Fibroblast of the aortic adventitia (primary cell): ENCODE measurements at places on chromosomes 13 and 19.

GRCh38 chr13:30928978-30929377 lies 3.5 kb upstream of the TEX26 start:
- no peak for DNase-seq

- DNase-seq, result peak; percentile 31
These were observed 16.1 kb downstream of the MKNK2 start for GRCh38 chr19:2034729-2035589.

- DNase-seq, result no peak
These were observed 28.5 kb downstream of the SAFB start for GRCh38 chr19:5651361-5651760.

DNA sequence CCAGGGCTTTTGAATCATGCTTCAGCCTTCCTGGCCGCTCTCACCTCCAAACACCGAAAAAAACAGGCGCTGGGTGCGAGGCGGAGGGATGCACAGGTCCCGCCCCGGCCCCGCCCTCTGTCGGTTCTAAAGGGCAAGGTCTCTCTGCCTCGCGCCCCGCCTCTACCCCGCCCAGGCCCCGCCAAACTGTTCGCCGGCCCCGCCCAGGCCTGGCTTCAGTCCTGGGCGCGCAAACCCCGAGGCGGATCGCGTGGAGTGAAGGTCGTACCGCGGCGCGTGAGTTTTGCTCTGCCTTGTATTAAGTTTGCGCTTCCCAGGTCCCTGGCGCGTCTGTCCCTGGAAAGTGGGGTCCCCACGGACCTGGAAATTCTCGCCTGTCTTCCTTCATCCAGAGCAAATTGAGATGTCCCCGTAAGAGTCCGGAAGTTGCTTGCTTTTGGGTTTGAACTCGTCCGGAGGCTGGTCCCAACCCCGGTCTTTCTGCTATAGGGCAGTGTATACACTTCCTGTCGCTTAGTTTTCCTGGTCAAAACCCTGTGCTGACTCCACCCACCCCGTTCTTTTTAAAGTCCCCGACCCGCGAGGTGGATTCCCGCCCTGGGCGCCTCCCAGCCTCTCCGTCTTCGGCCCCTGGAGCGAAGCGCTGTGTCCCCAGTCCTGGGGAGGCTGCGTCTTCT lies 8.4 kb downstream of the ZNF808 start:
- peak; percentile 66 for DNase-seq

DNA sequence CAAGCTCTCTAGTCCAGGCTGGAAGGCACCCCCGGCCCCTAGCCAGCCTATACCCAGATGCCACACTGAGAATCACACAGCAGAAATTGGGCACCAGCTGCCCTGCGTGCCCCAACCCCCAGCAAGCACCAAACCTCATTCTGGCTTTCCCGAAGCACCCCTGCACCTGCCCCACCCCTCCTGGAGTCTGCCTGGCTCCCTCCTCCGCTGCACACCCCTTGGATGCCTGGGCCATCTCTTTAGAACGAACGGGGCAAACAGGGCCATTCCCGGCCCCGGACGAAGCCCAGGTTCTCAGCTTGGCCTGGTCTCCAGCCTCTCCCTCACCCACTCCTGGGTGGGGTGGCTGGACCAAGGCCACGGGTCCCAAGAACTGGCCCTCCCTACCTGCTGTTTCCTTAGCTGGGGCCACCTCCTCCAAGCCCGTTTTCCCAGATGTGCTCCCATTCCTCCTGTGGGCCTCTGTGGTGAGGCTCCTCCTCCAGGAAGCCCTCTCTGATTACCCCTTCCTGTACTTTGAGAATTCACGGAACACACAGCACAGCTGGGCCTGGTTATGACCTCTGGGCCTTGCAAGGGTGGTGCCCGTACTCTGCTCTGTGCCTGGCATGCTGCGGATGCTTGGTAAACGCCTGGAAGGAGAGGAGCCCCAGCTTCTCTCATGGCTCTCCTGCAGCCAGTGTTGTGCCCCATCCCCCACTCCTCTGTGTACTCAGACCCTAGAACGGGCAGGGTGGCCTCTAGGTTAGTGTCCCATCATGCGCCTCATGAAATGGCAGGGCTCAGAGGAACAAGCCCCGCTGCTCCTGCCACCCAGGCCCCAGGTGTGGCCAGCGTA lies 21.4 kb downstream of the CEBPG start:
- no peak for DNase-seq

DNA sequence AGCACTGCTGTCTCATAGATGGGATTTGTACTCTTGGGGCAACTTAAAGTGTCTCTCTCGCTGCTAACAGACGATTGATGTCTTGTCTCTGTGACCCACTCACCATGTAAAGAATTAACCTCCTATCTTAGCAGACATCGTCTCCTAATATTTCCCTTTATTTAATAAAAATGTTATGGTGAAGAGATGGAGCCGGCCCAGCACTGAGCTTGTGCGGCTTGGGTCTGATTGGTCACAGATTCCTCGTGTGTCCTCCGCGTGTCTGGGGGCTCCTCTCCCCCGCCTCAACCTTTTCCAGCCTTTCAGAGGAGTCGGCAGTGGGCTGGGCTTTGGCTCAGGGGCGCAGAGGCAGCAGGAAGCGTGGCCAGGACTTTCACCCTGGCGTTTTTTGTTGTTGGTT lies 13.2 kb upstream of the CRTC1 start:
- DNase-seq, result no peak

- no peak for DNase-seq
These were observed 19.6 kb downstream of the ALG5 start for GRCh38 chr13:36979361-36980050.

DNA sequence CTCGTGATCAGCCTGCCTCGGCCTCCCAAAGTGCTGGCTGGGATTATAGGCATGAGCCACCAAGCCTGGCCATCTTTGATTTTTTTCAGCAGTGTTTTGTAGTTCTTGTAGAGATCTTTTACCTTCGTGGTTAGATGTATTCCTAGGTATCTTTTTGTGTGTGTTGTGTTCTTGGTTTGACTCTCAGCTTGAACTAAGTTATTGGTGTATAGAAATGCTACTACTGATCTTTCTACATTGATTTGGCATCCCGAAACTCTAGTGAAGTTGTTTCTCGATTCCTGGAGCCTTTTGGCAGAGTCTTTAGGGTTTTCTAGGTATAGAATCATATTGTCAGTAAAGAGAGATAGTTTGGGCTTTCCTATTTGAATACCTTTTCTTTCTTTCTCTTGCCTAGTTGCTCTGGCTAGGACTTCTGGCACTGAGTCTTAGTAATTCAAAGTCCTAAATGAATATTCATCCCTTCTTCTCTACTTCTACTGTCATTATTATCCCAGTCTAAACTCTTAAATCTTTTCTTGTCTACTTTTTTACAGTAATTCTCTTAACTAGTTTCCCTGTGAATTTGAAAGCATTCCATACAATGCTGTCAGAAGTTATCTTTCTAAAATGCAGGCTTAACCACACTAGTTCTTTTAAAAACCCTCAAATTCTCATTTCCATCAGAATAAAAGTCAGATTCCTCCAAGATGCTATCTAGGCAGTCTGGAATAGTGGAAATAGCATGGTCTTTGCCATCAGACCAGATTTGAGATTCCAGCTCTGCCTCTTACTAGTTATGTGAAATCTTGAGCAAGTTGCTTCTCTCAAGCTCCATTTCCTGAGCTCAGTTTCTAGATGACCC lies 7.0 kb downstream of the GPR18 start:
- no peak for DNase-seq

DNA sequence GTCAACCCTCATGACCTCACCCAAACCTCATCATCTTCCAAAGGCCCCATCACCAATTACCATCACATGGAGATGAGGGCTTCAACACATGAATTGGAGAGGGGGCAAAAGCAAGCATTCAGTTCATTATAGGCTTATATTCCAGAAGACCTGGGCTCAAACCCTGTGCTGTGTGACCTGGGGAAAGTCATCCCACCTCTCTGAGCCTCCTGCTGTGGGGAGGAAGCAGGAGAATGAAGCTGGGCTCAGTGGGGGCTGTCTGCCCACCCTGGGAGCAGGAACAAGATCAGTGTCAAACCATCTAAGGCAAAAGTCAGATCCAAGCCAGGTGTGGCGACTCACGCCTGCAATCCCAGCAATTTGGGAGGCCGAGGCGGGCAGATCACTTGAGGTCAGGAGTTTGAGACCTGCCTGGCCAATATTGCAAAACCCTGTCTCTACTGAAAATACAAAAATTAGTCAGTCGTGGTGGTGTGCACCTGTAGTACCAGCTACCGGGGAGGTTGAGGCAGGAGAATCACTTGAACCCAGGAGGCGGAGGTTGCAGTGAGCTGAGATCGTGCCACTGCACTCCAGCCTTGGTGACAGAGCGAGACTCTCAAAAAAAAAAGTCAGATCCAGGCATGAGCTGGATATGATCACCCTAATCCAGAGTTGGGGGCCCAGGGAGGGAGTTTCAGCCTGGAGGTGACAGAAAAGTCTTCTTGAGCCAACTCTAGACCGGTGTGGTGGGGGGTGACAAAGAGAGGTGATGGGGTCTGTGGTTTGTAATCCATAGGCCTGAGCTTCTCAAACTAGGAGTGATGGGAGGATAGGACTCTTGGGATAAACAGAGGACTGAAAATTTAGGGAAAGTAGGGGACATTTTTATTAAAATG lies 1.6 kb upstream of the TPM4 start:
- DNase-seq, result no peak

DNA sequence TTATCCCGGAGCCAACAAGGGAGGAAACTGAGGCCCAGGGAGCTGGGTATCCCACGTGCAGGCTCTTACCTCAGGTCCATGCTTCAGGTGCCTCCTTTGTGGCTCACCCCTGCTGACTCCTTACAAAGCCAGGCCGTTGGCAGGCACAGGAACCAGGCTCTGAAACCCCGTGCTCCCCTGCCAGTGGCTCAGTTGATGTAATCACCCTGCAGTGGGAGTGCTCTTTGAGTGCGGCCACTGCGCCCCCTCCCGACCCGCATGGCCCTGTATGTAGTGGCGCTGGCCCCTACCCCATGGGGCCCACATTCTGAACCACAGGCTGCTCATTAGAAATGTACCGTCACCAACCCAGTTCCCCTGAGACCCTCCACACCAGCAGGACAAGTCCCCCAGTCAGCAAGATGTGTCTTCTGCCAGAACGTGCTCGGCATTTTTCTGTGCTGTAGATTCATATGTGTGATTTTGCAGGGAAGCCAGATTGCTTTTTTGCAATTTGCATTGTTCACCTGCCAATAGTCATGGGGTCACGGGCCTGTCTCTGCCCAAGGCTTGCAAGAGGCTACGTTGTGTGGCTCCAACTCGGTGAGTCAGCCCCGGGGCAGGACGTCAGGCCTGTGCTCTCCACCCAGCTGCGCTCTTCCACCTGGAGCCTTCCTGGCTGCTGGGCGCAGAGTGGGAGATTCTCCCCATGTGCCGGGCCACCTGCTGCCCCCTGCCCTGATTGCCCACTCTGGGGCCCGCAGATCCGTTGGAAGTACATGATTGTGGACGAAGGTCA lies 60.3 kb downstream of the SMARCA4 start:
- DNase-seq, result no peak

DNA sequence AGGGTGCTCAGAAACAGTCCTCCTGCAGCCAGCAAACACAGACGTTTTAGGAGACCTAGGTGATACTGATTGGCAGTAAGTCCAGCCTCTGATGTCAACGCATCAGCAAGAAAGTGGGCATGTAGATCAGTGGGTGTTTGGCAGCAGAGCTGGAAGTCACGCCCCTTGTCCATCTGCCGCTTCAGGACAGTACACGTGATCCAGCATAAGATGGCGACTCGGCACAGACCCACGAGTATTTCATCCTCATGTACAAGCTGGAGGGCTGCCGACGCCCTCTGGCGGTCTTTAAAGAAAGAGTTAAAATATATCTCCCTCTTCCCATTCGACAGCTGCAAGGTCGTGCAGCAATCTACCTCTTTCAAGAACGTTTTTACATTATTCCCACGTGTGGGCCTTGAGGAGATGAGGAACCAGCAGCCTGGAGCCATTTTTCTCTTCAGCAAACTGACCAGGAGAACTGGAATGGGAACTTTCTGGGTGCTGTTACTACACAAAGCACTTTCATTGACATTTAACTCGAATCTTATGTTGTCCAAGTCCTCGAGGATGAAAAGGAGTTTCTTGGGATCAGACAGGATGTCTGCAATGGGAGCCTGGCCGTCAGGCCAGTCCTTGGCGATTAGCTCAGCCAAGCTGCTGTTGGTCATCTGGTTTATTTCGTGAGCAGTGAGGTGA lies 22.3 kb downstream of the NLRP11 start:
- peak; percentile 15 for DNase-seq

DNA sequence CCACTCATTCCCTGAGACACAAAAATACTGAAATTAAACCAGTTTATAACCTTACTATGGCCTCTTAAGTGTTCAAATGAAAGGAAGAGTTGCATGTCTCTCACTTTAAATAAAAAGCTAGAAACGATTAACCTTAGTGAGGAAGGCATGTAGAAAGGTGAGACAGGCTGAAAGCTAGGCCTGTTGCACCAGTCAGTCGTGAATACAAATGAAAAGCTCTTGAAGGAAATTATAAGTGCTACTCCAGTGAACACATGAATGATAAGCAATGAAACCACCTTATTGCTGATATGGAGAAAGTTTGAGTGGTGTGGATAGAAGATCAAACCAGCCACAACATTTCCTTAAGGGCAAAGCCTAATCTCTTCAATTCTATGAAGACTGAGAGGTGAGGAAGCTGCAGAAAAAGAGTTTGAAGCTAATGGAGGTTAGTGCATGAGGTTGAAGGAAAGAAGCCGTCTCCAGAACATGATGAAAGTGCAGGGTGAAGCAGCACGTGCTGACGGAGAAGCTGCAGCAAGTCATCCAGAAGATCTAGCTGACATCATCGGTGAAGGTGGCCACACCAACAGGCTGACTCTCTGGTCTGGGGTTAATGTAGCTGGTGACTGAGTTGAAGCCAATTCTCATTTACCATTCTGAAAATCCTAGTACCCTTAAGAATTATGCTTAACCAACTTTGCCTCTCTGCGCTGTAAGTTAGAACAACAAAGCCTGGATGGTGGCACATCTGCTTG lies 94.5 kb upstream of the TEX29 start:
- DNase-seq, result no peak

DNA sequence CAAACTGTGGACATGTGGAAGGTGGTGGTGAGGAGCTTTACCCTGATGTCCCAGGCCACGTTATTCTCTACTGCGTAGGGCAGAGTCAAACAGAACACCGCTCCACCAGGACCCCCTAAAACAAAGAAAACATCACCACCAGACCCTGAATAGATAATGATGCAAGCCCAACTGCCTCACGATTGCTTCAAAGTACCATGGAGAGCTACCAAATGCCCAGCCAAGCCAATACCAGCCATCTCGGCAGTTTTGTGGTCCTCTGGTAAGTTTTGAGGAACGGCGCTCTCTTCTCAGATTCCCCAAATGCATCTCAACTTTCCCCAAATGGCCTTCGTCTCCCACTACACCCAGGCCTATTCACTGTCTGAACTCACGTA lies 5.6 kb downstream of the RANBP3 start:
- no peak for DNase-seq

GRCh38 chr19:51595190-51596175 lies 24.4 kb downstream of the ZNF175 start:
- DNase-seq, result no peak

- no peak for DNase-seq
These were observed 1146.3 kb upstream of the MIR17HG start for GRCh38 chr13:90201202-90201601.

DNA sequence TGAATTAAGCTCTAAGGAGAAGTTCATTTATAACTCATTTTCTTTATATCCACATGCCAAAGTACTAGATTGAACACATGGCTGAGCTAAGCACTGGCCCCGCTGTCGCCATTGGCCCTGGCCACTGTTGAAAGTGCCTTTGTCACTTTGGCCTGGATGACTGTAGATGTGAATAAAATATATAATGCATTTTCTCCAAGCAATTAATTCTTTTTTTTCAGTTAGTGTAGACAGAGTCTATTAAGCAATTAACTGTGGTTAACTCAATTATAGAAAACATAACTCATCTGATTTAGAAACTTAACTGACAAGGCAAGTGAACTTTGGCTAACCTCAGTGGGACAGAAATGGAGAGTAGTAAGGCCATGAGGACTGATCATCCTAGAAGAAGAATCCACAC lies 965.6 kb downstream of the EFNB2 start:
- no peak for DNase-seq
